ENCODE measurements at places on chromosomes 1 and 21. TPM values are rescaled to one million over a fixed set of nuclear protein-coding genes. Genes with fewer than 3 reads are reported as not detected.

DNA sequence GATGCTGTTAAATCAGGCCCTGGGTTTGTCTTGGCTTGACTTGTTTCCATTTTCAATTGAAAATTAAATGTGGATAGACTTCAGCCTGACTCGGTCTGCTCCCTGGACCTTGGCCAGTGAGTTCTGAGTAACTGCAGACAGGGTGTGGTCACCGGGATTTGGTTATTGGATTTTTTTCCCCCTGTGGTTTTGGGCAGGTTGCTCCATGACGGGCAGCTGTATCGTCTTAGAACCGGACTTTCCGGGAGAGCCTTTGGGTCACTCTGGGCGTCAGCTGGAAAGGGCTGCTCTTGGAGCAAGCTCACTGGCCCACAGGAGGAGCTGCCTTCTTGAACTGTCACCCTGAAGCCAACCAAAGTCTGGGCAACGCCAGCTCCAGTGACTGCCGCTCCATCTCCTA is 75.0 kb downstream of the CLIC6 start:
- peaks cover 20% of the 10 kb centered on the region for H3K27me3 ChIP-seq
- peaks cover 4% of the 10 kb centered on the region for H3K4me1 ChIP-seq
- DNase-seq = no peak
- H3K36me3 ChIP-seq = no peaks in the 10 kb centered on the region
- H3K4me3 ChIP-seq = no peak overlapping the region

Gene SAMSN1
- 58.9 TPM for total RNA-seq

DNA sequence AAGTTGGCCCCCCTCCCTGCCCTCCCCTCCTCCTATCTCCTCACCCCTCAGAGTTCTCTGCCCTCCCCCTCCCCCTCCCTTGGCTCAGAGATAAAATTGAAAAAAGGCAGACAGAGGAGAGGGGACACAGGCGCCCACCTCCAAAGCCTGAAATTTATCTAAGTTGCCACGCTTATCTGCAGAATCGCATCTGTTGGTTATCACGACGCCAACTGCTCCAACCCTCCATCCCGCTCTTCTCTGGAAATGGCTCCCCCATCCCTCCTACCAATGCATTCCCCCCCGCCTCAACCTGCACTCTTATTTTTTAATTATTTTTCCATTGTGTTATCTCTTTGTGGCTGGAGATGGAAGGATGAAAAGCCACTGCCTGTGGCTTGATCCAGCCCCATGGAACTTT is 90.3 kb downstream of the TAS1R2 start:
- H3K36me3 ChIP-seq = no peaks in the 10 kb centered on the region
- H3K27me3 ChIP-seq = peaks cover 30% of the 10 kb centered on the region
- DNase-seq = no peak

Gene LRRN2
- not detected for total RNA-seq

Gene CFAP126
- total RNA-seq = not detected

DNA sequence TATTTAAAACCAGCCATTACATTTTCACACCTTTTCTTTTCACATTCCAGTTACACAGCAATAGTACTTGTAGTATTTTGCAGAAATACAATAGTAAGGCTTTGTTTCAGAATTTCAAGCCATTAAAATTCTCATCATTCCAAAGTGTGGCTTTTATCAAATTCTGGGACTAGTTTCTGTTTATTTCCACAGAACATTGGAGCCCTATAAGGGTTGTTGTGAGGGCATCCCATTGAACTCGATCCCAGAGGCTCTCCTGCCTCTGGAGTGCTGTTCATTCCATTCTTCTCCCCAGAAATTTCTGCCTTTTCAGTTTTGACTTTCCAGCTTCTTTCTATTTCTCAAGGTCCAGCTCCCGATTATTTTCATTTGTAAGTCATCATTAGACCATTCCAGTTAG is 645.5 kb downstream of the ADGRL2 start:
- no peaks in the 10 kb centered on the region for H3K27me3 ChIP-seq
- no peaks in the 10 kb centered on the region for H3K36me3 ChIP-seq
- no peak overlapping the region for H3K27ac ChIP-seq
- no peak for DNase-seq

Gene TRABD2B
- not detected for total RNA-seq

GRCh38 chr1:161768461-161768860 is 2.3 kb downstream of the ATF6 start:
- peaks cover 2% of the 10 kb centered on the region for H3K36me3 ChIP-seq
- no peaks in the 10 kb centered on the region for H3K27me3 ChIP-seq
- peaks cover 43% of the 10 kb centered on the region for H3K4me1 ChIP-seq
- H3K4me3 ChIP-seq = no peak overlapping the region

- H3K27me3 ChIP-seq = peaks cover 50% of the 10 kb centered on the region
- H3K27ac ChIP-seq = no peak overlapping the region
- peaks cover 11% of the 10 kb centered on the region for H3K4me1 ChIP-seq
- H3K36me3 ChIP-seq = no peaks in the 10 kb centered on the region
- DNase-seq = no peak
These were observed 82.4 kb downstream of the ABCA4 start for GRCh38 chr1:94038511-94038910.

- no peak overlapping the region for H3K4me3 ChIP-seq
- H3K36me3 ChIP-seq = no peaks in the 10 kb centered on the region
- no peak for DNase-seq
- no peak overlapping the region for H3K27ac ChIP-seq
- H3K4me1 ChIP-seq = no peaks in the 10 kb centered on the region
These were observed 27.5 kb upstream of the PLPPR4 start for GRCh38 chr1:99236756-99237155.

DNA sequence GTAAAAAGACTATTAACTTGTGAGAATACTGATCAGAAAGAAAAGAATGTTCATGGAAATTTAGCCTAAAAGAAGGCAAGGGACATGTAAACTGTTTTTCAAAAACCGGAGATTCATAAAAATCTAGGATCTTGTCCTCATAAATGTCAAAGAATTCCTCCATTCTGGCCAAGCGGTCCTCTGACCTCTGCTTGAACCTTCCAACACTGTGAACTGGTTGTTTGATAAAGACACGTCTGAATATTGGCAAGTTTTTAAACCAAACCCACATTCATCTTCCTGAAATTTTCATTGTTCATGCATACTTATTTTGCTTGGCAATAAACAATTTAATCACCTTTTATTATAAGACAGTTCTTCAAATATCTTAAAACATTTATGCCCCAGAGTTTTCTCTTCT is 19.8 kb downstream of the ASPM start:
- H3K4me1 ChIP-seq = peaks cover 3% of the 10 kb centered on the region
- H3K36me3 ChIP-seq = peaks cover 57% of the 10 kb centered on the region
- H3K27ac ChIP-seq = no peak overlapping the region
- no peaks in the 10 kb centered on the region for H3K27me3 ChIP-seq

GRCh38 chr1:58855274-58856165 is 71.7 kb upstream of the JUN start:
- H3K4me1 ChIP-seq = peaks cover 34% of the 10 kb centered on the region
- H3K36me3 ChIP-seq = peaks cover 1% of the 10 kb centered on the region
- DNase-seq = no peak

DNA sequence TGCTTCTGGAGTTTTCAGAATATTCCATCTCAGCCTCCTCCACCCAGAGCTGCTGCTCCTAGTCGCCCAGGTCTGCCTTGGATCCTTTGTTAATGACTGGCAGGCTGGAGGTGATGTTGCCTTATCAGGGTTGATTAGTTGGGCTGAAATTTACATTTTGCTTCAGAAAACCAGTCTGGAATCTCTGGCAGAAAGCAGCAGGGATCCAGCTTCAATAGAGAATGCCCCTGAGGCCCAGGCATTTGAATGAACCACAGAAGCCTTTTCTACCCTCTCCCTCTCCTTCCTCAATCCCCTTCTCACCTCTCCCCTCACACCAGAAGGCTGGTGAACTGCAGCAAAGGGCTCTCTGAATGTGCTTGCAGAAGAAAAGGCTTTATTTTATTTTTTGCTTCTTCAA is 83.2 kb downstream of the PLXNA2 start:
- no peak for DNase-seq
- peaks cover 40% of the 10 kb centered on the region for H3K27me3 ChIP-seq
- H3K36me3 ChIP-seq = no peaks in the 10 kb centered on the region
- H3K27ac ChIP-seq = no peak overlapping the region
- no peak overlapping the region for H3K4me3 ChIP-seq
- H3K4me1 ChIP-seq = no peaks in the 10 kb centered on the region

Measured in activated CD8-positive, alpha-beta memory T cell treated with anti-CD3 and anti-CD28 coated beads, Interleukin-2, amount 10 ng/mL, durations not matched to agents 7 days and 5 days (primary cell).